ENCODE measurements at places on chromosomes 13 and 19. TPM values are rescaled to one million over a fixed set of nuclear protein-coding genes. Genes with fewer than 3 reads are reported as not detected.

The GRK1 gene
- total RNA-seq: 0.11 TPM

GRCh38 chr13:76934671-76935070 is 13.6 kb upstream of the ACOD1 start:
- DNase-seq: no peak

- no peak for DNase-seq
Measured at GRCh38 chr13:29481603-29482002, 113.9 kb downstream of the SLC7A1 start.

- DNase-seq: peak; percentile 59
Measured at GRCh38 chr19:3980353-3981251, 4.7 kb downstream of the EEF2 start.

- DNase-seq: no peak
Measured at GRCh38 chr13:78129359-78129758, 210.7 kb upstream of the EDNRB start.

GRCh38 chr13:45370922-45371406 is 30.0 kb upstream of the TPT1 start:
- peak; percentile 83 for DNase-seq

- DNase-seq: no peak
Measured at GRCh38 chr13:37385248-37385647, 213.3 kb downstream of the POSTN start.

DNA sequence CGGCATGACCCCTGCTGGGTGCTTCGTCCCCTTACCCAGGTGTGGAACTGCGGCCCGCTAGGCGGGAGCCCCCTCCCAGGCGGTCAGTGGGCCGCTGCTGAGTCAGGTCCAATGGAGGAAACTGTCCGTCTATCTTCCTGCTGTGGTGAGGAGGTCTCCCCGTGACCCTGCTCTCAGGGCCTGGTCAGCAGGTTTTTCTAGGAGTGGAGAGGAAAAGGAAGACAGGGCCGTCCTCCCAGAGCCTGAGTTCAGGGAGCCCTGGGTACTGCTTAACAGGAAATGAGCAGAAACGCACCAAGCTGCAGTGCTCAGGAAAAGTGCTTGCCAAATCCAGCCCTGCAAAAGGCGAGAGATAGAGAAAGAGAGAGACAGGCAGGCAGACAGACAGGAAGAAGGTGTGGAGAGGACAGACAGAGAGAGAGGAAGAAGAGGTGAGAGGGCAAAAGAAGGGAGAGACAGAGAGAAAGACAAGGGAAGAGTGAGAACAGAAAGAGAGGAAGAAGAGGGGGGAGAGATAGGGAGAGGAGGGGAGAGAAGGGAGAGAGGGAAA is 10.3 kb downstream of the SH3GL1 start:
- DNase-seq: peak; percentile 71
